ENCODE measurements at places on chromosomes 16 and 17.

GRCh38 chr17:40074871-40075200 is 12.1 kb downstream of the THRA start:
- DNase-seq, result no peak

DNA sequence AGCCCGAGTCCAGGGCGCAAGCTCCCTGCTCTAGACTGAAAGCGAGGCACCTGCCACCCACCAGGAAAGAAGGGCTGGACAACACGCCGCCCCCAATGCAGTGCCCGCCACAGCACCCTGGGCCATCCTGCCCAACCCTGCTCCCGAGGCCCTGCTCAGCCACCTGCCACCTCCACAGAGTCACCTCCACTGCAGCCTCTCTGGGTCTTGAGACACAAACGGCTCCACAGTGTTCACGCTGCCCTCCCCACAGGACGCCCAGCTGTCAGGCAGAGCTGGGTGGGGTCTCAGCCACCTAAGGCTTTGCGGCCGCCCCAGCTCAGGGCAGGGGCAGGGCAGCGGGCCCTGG is 9.3 kb downstream of the CLCN7 start:
- DNase-seq, result no peak

- DNase-seq, result no peak
Measured at GRCh38 chr17:61579961-61580360, 11.1 kb downstream of the NACA2 start.

DNA sequence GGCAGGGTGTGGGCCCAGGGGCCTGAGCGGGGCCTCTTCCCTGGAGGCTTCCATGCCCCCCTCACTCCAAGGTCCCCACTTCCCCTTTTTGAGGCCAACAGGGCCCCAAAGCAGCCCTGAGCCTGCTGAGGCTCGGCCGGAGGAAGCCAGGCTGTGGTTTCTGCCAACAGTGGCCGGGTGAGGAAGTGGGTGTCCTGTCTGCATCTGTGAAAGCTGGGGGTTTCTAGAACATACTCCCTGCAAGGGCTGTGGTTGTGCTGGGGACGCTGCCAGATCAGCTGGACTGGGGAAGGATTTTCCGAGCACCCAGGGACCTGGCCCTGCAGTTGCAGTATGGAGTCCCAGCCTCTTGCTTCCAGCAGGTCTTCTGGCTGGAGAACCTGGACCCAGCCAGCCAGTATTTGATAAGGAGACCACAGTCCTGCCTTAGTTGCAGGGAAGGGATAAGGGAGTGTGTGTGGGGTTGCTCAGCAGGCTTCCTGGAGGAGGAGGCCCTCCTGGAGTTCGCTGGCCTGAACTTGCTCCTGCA is 15.7 kb downstream of the ADCY7 start:
- DNase-seq, result peak; percentile 85

DNA sequence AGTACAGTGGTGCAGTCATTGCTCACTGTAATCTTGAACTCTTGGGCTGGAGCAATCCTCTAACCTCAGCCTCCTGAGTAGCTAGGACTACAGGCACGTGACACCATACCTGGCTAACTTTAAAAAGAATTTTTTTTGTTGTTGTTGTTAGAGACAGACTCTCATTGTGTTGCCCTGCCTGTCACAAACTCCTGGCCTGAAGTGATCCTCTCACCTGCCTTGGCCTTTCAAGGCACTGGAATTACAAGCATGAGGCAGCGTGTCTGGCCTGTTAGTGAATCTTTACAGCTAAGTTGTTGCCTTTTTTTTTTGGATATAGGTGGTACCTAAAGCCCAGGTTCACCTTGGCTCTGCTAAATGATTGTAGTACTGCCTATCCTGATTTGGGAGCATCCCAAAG is 290.6 kb downstream of the BCAS3 start:
- no peak for DNase-seq

- DNase-seq, result no peak
Measured at GRCh38 chr16:49799172-49799571, 56.7 kb downstream of the ZNF423 start.

DNA sequence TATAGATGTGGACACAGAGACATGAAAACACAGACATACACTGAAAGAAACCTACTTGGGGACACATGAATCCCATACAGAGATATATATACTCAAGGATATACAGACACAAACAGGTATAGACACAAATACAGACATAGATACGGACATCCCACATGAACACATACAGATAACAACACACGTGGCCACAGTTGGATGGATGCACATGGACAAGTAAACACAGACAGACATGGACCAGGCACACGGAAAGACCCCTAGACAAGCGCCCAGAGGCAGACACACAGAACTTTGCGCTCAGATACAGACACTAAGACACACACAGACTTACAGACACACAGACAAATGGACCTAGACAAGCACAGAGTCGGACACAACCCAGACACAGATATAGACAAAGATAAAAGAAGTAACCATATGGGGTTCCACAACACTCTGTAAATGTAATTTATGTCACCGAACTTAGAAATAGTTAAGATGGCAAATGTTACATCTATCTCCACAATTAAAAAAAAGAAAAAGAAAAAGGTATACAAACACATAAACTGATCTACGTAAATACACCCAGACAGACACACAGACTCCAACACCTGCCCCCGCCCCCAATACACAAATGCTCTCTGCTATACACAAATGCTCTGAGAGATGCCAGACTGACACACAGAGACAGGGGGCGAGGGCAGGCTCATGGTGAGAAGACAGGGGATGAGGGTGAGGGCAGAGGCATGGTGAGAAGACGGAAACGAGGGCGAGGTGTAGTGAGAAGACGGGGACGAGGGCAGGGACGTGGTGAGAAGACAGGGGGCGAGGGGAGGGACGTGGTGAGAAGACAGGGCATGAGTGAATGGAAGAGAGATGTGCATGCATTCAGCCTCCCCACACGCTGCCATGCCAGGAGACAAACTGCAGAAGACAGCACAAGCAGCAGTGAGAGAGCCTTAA is 118.3 kb downstream of the SMG6 start:
- no peak for DNase-seq

DNA sequence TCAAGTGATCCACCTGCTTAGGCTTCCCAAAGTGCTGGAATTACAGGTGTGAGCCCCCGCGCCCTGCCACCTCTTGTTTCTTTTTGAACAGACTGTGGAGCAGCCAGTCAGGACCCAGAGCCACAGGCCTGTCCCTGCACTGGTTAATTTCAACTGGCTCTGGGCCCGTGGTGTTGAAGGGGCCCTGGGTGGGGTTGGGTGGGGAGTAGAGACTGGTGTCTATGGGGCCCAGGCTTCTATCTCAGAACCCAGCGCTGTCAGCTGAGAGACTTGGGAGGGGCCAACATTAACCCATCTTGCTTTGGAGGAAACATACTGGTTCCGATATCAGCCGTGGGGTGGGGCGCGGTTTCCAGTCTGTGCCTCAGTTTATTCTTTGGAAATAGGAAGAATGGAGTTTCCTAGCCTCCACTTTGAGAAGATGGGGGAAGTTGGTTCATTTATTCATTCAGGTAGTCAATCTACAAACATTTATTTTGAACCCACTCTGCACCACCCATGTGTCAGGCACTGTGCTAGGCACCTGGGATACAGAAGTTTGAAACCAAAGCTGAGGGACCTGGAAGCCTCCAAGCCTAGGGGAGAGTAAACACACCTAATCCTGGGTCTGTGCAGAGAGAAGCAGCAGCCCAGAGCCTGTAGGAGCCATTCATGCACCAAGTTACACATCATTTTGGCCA is 15.5 kb upstream of the SLC4A1 start:
- DNase-seq, result no peak

DNA sequence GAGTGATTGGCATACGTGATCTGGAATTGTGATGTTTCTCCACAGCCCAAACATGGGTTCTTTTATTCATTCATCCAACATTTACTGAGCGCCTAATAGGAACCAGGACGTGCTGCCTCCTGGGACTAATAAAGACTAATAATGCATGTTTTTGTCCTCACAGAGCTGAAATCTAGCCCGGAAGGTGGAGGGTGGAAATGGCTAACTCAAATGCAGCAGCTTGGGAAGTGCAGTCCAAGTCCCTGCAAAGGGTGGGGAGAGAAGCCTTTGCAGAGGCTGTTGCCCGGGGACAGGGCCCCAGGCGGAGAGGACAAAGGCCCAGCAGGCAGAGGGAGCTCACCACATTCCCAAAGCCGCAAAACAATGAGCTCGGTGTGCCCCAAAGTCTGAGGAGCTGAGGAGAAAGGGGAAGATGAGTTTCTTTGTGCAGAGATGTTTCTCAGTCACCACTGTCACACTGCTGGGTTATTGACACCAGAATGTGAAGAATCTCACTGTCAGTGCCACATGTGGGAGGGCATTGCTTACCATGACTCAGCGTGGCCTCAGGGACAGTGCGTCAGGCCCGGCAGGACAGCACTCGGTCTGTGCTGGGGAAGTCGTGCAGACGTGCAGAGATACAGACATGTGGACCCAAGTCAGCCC is 118.2 kb upstream of the CHMP6 start:
- DNase-seq, result no peak

DNA sequence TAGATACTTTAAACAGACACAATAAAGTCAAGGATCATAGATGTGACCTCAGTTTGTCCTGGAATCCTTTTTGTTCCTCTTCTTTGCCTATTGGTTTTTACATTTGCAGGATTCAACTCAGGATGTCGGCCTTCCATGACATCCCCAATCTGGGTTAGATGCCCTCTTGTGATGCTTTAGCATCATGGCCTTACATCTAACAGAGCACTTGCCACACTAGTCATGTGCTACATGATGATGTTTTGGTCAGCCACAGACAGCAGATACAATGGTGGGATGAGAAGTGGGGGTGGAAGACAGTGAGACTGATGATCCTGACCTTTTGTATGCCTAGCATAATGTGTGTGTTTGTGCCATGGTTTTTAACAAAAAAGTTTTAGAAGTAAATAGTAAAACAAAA is 1.8 kb upstream of the SYNRG start:
- no peak for DNase-seq

GRCh38 chr17:62705778-62706597 is 78.5 kb downstream of the MRC2 start:
- no peak for DNase-seq

DNA sequence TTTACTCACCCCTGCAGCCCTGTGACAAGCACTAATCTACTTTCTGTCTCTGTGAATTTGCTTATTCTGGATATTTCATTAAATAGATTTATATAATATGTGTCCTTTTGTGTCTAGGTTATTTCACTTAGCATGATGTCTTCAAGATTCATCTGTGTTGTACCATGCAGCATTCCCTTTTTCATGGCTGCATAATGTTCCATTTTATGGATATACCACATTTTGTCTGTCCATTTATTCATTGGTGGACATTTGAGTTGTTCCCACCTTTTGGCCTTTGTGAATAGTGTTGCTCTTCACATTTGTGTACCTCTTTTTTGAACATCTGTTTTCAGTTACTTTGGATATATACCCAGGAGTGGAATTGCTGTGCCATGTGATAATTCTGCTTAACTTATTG is 110.3 kb downstream of the ELAC2 start:
- DNase-seq, result no peak

GRCh38 chr16:54930005-54930868 is at the start of gene IRX5:
TSS of gene IRX5 (plus strand) at chr16:54930865. CDS start at chr16:54931199, 334 bp downstream.
- no peak for DNase-seq

DNA sequence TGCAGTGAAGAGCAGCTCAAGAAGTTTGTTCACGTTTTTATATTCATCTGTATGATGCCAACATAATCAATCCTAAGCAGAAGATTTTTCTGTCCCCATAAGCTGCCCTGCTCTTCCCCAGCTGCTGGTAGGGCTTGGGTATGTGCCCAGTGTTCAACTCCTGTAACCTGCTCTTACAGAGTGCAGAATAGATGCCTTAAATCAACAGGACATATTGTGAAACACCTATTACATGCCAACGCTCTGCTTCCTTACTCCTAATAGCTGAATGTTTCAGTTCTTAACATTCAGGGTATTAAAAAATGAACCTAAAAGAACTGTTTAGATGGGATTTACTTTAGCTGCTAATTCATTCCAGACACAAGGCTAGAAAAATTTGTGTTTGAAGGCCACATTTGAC is 190.9 kb downstream of the HS3ST3A1 start:
- no peak for DNase-seq

DNA sequence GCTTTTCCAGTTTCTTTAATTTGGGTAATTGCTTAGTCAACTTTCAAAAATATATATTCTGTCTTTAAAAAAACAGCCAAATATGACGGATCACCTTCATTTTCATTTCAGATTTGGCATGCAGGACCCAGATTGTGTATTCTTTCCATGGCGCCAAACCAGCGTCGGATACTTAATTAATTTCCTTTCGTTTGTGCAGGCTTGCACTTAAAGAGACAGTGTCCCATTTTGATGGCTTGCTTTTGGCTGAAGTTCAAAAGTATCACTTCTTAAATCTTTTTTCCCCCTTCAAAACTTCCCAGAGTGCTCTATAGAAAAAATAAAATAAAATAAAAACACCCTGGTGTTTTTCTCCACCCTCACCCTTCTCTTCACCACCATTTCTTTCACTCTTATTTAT is 394.5 kb upstream of the SOX9 start:
- no peak for DNase-seq

GRCh38 chr16:2480948-2481347 is 6.0 kb downstream of the TBC1D24 start:
- DNase-seq, result no peak

- DNase-seq, result no peak
Measured at GRCh38 chr17:7579834-7580603, 581 bp downstream of the CD68 start.

GRCh38 chr16:848510-849253 is 48.1 kb upstream of the GNG13 start:
- DNase-seq, result no peak

GRCh38 chr17:77698903-77699623 is 259.4 kb upstream of the TNRC6C start:
- no peak for DNase-seq

GRCh38 chr17:44334727-44335126 is 10.1 kb upstream of the SLC25A39 start:
- DNase-seq, result no peak

GRCh38 chr16:17544785-17545184 is 74.0 kb upstream of the XYLT1 start:
- DNase-seq, result no peak

- DNase-seq, result no peak
Measured at GRCh38 chr17:77280304-77281121, 139.7 kb downstream of the SEC14L1 start.

DNA sequence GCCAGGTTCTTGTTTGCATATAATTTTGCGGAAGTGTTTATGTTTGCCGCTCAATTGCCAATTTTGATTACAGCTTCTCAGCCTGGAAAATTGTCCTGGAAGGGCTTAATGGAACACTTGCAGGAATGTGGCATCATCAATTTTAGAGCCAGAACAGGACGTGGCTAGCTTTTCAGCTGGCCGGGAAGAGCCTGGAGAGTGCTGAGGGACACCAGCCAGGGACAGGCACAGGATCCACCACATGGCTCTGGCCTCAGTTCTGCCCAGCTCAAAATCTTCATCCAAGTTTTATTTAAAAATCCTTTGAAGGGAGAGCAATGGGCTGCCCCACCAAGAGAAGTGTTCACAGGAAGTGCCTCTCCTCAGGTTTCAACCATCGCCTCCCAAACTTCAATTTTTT is 287.2 kb upstream of the HSBP1 start:
- DNase-seq, result no peak

- DNase-seq, result no peak
Measured at GRCh38 chr16:77896415-77897128, 108.2 kb downstream of the VAT1L start.

All from GM19239 (cell line).